Naive thymus-derived CD4-positive, alpha-beta T cell (primary cell): ENCODE measurements at places on chromosomes 6 and 20. TPM values are rescaled to one million over a fixed set of nuclear protein-coding genes. Genes with fewer than 3 reads are reported as not detected.

CYP21A2 gene
- not detected for polyA plus RNA-seq

TNFRSF6B gene
- polyA plus RNA-seq = not detected

SEMG1 gene
- not detected for polyA plus RNA-seq

KIF6 gene
- not detected for polyA plus RNA-seq

HLA-DRB1 gene
- polyA plus RNA-seq = 10.7 TPM

KLHDC3 gene
- 145 TPM for polyA plus RNA-seq

EBF4 gene
- 0.09 TPM for polyA plus RNA-seq

ISM1 gene
- 1.6 TPM for polyA plus RNA-seq

SUPT3H gene
- 15.5 TPM for polyA plus RNA-seq

C6orf15 gene
- polyA plus RNA-seq = not detected

HLA-C gene
- 2,874 TPM for polyA plus RNA-seq

PRSS16 gene
- 2.0 TPM for polyA plus RNA-seq

PRDM1 gene
- 2.9 TPM for polyA plus RNA-seq

SYTL3 gene
- polyA plus RNA-seq = 13.4 TPM

GDAP1L1 gene
- polyA plus RNA-seq = not detected

TMEM30A gene
- polyA plus RNA-seq = 39.4 TPM

CST7 gene
- polyA plus RNA-seq = 4.2 TPM

TGM2 gene
- polyA plus RNA-seq = not detected

UBR2 gene
- polyA plus RNA-seq = 12.3 TPM

THEMIS gene
- 93.4 TPM for polyA plus RNA-seq

GRM1 gene
- not detected for polyA plus RNA-seq

SPATS1 gene
- polyA plus RNA-seq = not detected

HTR1E gene
- not detected for polyA plus RNA-seq
